ENCODE measurements at places on chromosomes 12 and 14. TPM values are rescaled to one million over a fixed set of nuclear protein-coding genes. Genes with fewer than 3 reads are reported as not detected.

- no peak for DNase-seq
These were observed 624.1 kb upstream of the FOXG1 start for GRCh38 chr14:28142400-28143015.

Gene SCARB1
- total RNA-seq: 20.6 TPM

DNA sequence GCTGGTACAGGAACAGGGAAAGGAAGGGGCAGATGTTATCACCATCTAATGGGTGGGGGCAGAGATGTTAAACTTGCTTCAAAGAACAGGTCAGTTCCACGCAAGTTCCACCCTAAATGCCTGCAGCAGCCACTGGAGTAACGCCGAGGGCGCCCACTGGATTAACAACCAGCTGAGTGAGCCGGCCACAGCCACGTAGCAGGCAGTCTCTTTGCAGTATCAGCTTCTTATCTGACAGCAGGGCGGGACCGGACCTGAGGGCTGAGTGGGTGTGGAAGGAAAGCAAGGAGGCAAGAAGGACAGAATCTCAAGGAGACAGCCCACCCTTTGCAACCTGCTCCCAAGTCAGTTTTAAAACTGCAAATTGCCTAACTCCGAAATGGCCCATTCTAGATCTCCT is 38.4 kb upstream of the FOXN3 start:
- no peak for DNase-seq

- DNase-seq: no peak
These were observed 4.9 kb downstream of the PTHLH start for GRCh38 chr12:27967551-27968054.

DNA sequence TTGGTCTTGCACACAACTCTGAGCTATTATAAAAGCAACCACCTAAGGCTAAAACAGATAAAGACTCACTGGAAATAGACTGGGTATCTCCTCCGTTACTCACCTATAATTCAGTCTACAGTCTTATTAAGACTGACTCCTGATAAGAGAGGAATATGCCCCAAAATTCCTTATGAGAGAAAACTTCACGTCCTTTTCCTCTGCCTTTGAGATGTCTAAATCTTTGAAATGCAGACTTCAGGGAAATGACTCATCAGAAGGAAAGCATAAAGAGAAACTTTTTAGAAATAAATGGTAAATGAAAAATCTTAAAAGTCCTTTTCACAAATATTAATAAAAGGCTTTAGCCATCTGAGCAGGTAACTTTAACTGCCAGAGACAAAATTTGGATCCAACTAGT is 187.5 kb upstream of the RTL1 start:
- DNase-seq: no peak

Gene PTCSC3
- not detected for total RNA-seq

GRCh38 chr14:99338313-99338712 is 66.3 kb upstream of the BCL11B start:
- DNase-seq: no peak

GRCh38 chr12:116539905-116540482 is 19.2 kb upstream of the MAP1LC3B2 start:
- DNase-seq: no peak

DNA sequence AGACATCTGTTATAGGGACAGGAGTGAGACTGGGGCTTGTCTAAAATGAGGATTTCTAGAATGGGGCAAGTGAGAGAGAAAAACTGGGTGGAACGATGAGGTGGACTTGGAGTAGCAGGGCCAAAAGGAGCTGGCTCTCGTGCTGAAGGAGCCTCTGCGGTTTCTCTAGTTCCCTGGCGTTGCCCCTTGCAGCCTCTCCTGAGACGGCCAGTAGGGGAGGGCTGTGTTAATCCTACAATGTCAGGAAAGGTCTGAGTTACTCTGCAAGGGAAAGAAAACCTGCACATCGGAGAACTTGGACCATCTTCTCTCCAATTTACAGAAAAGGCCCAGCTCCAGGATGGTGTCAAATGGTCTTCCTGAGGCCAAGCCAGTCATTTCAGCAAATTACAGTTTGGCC is 963.8 kb upstream of the FLRT2 start:
- DNase-seq: no peak

DNA sequence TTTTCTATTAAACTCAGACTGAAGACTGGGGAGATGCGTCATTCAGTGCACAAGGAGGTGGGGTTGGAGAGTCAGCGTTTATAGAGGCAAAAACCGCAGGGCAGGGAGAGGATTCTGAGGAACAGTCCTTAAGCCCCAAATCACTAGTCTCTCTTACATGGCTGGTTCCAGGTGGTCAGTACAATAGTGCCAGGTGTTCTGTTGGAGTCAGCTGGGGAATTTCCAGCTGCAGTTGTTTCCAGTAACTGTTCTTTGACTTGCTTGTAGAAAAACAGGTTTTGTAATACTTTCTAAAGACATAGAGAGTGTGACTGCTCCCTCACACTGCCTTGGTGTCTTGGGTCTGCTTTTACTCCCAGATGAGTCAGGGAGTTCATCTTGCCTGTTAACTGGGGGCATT is 192.2 kb downstream of the TMTC3 start:
- no peak for DNase-seq

GRCh38 chr12:48716168-48716492 is 377 bp downstream of the CCNT1 start:
- DNase-seq: no peak

Gene SOX5
- total RNA-seq: 21.1 TPM

DNA sequence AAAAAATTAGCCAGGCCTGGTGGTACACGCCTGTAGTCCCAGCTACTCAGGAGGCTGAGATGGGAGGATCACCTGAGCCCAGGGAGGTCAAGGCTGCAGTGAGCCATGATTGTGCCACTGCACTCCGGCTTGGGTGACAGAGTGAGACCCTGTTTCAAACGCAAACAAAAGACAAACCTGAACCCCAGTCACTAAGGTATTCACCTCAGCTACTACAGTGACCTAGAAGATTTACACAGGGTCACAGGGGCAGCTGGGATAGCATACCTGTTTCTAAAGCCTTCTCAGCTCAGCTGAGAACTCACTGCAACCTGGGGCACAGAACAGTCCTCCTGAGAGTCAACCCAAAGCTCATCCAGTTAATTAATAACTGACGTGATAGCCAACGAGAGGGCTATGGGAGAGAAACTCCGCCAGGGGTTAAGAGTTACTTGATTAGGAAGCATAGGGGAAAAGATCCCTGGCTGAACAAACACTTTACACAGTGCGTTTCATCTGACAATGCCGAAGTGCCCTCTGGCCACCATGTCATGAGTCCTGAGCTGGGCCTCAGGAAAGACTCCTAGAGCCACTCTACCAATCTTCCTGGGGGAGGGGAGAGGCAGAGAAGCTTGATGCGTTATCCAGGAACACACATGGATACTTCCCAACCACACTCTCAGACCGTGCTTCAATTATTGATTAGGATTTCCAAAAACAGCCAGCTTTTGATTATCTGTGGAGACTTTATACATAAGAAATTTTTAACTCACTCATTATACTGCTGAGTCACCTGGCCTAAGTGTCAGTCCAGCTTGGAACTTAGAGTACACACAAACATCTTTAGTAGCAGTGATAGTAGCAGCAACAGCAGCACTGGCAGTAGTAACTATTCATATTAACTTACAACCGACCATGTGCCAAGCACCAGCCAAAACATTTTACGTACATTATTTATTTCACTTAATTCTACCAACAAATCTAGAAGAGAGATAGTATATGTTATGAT is 48.2 kb downstream of the FOXN3 start:
- no peak for DNase-seq

DNA sequence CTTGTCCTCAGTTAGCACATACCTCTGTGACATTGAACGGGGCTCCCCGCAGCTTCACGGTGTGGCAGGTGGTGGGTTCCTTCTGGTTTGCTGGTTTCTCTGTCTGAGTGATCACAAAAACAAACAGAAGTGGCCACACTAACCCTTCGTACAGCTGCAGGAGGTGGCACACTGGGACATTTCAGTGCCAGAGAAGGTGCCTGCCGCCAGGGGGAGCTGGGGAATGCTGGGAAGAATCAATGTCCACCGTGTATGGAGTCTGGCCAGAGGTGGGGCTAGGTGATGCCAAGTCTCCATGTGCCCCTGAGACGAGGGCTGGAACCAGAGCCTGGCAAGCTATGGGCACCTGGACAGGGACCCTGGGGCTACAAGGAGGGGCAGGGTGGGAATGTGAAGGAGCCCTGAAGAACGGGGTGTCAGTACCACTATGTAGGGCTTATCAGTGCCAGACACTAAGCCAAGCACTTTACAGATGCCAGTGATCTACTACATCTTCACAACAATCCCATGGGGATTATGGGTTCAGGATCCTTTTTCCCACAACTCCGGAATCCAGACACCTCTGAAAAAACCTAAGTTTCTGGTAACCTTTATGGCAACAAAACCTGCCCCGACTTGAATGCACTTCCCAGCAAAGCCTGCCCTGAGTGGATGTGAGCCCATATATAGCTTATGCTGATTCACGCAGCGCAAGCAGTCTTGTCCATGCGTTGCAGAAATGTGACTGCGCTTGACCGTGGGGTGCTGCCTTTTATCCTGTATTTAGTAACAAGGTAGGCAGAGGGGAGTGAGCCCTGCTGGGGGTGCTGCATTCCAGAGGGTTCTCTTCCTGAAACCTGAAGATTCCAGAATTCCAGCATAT is 10.8 kb downstream of the RBM19 start:
- DNase-seq: no peak

DNA sequence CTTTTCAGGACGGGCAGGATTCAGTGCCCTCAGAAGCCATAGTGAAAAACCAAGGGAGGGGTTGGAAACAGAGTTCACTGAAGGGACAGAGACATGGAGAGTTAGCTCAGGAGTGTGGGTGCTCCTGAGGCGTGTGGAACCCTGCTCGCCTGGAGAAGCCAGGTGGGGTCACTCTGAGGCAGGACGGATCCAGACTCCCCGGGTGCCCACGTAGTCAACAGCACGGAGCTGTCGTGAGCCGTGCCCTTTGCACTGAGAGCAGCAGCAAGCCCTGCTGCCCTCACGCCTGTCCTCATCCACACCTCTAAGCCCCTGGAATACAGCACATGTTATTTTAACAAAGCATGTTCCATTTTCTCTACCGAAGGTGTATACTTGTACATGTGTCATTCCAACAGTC is 114.7 kb downstream of the FBXL14 start:
- no peak for DNase-seq

DNA sequence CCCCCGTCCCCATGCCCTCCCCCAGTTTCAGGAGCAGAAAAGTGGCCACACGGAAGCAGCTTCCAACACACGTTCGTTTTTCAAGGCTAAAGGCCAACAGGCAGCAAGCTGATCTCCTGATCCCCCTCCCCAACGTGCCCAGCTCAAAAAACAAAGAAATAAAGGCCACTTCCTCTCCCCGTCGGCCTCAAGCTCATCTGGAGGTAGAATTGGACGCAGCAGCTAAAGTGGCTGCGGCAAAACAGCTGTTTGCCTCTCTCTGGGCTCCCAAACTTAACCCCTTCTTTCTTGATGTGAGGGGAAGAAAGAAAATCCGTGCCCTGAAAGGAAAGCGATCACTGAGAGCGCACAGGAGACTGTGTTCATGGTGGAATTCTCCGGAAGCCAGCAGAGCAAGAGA is 66.3 kb downstream of the SCARB1 start:
- DNase-seq: no peak

- DNase-seq: no peak
These were observed 100.4 kb upstream of the PPFIA2 start for GRCh38 chr12:81859521-81859920.

DNA sequence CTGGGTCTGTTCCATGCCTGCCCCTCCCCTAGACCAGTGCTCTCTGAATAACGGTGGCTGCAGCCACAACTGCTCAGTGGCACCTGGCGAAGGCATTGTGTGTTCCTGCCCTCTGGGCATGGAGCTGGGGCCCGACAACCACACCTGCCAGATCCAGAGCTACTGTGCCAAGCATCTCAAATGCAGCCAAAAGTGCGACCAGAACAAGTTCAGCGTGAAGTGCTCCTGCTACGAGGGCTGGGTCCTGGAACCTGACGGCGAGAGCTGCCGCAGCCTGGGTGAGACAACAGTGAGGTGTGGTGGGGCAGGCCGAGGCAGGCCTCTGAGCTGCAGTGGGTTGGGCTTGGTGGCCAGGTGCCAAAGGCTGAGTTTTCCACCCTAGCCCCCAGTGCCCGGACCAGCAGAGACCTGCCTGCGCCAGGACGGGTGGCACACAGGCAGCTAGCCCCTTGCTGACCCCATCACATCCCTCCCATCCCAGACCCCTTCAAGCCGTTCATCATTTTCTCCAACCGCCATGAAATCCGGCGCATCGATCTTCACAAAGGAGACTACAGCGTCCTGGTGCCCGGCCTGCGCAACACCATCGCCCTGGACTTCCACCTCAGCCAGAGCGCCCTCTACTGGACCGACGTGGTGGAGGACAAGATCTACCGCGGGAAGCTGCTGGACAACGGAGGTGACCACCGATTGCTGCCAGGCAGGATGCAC is 28.2 kb upstream of the LRP1-AS start:
- DNase-seq: no peak

GRCh38 chr12:50720085-50720484 is 43.8 kb upstream of the ATF1 start:
- DNase-seq: no peak

Gene SVOP
- under 0.01 TPM for total RNA-seq

- DNase-seq: no peak
These were observed 678.7 kb upstream of the TMEM132C start for GRCh38 chr12:127588249-127588648.

Gene RND1
- total RNA-seq: 3.9 TPM

GRCh38 chr12:95003921-95004272 is 400 bp upstream of the NDUFA12 start:
- DNase-seq: no peak

Gene TSPAN9
- total RNA-seq: 32.2 TPM

GRCh38 chr12:126681676-126682075 is 1585.3 kb upstream of the TMEM132C start:
- no peak for DNase-seq

Gene OTOGL
- total RNA-seq: under 0.01 TPM

- DNase-seq: no peak
These were observed 1.2 kb downstream of the POU6F1 start for GRCh38 chr12:51216642-51217041.

DNA sequence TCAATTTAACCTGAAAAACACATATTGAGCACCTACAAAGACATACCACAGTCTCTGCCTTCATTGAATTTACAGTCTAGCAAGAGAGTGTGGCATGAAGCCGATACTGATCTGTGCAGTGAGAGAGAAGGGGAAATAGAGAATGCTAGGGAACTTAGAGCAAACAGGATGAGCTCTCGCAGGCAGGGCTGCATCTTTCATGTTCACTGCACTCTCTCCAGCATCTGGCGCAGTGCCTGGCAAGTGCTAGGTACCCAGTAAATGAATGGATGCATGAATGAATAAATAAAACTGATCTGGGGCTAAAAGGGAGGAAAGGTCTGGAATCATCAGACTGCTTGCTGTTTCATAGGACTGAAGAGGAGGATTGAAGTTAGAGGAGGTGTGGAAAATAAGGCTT is 256.5 kb upstream of the NPAS3 start:
- no peak for DNase-seq

DNA sequence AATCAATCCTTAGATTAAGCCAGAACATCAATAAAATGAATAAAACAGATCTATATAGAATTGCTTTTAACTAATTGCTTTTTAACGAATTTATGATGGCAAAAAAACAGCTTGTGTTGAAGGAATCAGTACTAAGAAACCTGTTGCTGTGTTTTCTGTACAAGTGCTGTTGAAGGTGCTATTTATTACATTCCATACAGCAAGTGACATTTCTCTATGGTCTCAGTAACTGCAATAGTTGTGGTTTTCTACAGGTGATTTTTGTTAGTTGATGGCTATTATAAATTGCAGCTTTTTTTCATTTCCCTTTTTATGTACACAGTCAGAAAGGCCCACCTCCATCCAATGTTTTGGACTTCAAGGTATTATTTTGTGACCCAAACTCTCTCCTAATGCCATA is 56.6 kb downstream of the SLC2A13 start:
- DNase-seq: no peak
